ENCODE measurements at places on chromosomes 7 and 10.

DNA sequence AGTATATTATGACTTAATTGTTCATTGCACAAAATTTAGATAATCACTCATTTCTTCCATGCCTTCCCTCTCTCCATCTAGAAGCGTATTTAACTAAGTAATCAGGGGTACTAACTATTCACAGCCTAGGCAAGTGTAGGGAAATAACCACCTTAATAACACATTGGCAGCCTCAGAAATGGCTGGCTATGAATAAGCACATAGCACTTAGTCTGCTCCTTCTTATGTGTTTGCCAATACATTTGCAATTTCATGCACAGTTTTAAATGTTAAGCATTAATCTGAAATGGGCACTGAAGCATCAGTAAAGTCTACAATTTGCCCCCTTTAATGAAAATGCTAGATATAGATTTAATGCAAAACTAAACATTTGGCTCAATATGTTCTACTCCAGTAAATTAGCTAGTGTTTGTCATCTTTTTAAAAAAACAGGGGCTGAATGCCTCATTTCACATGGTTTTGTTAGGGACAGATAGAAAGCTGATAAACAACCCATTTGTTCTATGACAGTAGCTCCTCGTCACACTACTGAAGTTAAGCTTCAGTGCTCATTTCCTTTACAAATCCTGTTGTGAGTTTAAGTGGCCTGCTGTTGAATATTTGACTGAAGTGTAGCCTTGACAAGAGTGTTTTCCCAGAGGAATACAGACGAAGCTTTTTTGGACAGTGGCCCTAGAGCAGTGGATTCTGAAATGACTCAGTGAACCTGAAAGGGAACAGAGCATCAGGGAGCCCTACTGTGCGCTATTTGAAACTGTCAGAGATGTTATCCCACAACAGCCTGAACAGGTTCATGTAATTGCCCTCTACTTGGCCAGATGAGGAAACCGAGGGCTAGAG lies 30.5 kb downstream of the HHEX start:
- DNase-seq: no peak

GRCh38 chr10:123560301-123561140 lies 105.6 kb upstream of the GPR26 start:
- DNase-seq: peak; percentile 29

GRCh38 chr7:26779978-26780595 lies 84.3 kb downstream of the SKAP2 start:
- no peak for DNase-seq

DNA sequence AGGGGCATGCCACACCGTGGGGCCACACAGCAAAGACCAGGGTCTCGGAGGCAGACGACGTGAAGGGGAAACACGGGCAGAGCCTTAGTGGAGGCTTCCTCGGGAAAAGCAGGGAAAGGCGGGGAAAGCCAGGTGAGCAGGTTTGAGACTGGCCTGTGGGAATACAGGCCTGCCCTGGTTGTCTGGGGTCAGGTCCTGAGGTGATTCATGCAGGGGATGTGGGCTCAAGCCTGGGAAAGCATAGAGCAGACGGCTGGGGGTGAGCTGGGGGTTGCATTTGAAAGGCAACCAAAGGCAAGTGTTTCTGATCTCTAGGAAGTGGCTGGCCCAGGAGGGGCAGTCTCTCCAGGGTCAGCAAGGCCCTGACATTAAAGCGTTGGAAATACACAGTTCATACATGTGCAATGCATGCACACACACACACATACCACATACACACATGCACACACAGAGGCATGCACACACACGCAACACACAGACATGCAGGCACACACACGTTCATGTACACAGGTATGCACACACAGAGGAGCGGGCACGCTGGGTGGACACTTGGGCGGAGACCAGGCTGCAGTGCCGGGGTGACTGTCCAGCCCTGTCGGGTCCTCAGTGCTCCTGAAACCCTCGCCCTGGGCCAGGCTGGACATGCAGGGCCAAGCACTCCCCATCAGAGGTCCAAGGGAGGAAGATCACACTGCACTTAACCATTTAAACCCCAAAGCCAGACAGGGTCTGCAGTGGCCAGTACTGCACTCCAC lies 51.8 kb downstream of the DPYSL4 start:
- no peak for DNase-seq

GRCh38 chr7:142646386-142647140 lies 102.7 kb upstream of the PRSS1 start:
- no peak for DNase-seq

DNA sequence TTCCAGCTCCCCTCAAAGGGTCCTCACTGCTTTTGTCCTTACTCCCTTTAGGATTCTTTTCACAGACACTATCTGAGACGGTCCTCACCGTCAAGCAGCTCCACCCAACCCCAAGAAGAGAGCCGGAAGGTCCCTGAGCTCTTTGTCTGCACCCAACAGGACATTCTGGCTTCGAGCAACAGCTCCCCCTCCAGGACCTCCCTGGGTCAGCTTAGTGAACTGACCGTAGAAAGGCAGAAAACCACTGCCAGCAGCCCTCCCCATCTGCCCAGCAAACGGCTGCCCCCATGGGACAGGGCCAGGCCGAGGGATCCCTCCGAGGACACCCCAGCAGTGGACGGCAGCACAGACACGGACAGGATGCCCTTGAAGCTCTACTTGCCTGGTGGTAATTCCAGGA lies 19.9 kb downstream of the MINDY4 start:
- DNase-seq: peak; percentile 80

- DNase-seq: no peak
Observed at GRCh38 chr10:125206623-125207022, 46.3 kb upstream of the CTBP2 start.

DNA sequence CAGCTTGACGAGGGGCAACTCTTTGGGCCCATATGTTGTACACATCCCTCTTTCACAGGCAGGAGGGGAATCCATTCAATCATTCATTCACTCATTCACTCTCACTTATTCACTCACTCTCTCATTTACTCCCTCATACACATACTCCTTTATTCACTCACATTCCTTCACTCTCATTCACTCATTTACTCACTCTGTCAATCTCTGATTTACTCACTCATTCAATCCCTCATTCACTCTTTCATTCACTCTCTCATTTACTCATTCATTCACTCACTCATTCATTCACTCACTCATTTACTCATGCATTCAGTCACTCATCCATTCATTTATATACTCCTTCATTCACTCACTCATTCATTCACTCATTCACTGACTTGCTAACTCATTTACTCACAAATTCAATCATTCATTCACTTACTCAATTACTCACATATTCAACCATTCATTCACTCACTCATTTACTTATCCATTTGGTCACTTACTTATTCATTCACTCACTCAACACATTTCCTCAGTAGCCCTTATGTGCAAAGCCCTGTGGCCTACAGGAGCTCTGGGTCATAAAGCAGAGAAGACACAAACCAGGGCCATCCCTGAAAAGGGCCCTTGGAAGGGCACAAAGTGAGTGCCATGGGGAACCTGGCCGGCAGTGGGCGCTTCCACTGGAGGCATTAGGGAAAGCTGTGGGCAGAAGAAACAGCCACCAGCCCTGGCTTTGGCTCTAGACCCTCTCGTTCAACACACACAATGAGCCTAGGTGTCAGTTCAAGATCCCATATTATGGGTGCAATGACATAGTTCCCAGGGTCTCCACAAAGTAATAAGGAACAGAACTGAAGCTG lies 26.0 kb downstream of the HIP1 start:
- peak; percentile 76 for DNase-seq

GRCh38 chr10:92991513-92991912 lies 69.1 kb upstream of the CYP26C1 start:
- no peak for DNase-seq

- no peak for DNase-seq
Observed at GRCh38 chr7:77687747-77688144, 8.5 kb upstream of the RSBN1L start.

DNA sequence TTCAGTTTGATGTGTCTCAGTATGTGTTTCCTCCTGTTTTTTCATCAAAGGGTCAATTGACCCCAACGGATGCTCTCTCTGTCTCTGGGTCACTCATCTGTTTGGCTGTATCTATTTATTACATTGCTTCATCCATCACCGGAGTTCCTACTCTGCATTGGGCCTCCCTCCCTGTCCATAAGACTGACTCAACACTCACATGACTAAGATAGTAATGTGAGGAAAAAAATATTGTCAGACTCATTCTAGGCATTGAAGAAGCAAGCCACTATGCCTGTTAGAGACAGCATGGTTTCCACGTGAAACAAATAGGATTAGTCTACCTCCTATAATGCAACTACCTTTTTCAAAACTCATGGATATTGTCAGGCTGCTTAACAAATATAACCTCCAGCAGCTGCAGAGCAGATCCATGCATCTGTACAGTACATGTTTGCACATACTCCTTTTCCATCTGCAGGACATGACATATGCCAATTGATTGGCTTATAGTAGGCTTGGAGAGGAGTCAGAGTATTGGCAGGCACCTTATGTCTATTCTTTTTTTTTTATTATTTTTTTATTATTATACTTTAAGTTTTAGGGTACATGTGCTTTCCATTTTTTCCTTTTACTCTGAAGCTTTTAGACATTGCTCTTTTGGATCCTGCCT lies 275.2 kb downstream of the LRRTM3 start:
- no peak for DNase-seq

DNA sequence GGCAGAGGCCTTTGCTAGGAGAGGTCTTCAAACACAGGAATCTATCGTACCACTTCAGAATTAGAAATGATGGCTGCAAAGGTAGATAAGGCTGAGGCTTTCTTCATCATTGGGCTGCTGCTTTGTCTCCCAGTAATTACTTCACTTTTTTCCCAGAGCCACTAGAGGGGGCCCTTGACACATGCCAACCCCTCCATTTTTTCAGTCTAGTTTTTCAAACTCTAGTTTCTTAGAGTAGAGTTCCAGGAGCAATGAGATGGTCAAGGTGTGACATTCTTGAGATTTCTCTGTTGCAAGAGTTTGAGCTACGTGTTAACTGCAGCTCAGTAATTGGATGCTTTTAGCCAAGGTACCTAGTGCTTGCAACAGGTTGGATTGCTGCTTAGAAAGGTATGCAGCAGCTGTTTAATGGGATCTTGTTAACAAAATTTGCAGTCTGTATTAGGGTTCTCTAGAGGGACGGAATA lies 33.8 kb upstream of the RBM20 start:
- peak; percentile 94 for DNase-seq

GRCh38 chr7:130421684-130422083 lies 19.1 kb downstream of the CEP41 start:
- no peak for DNase-seq

DNA sequence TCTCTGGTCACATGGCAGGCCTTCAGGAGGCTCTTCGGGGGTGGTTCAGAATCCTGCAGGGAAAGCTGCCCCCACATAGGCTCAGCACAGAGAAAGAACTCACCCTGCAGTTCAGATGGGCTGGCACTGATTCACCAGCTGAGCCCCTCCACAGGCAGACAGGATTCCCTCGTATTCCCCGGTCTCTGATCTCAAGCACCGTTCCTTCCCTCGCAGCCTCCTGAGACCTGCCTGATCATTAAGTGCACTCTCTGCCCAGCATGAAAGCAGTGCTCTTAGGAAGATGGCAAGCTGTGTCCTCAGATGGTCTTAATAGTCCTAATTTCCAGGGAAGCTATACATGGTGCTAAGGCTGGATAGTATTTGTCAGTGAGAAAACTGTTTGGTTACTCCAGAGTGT lies 78.2 kb upstream of the NPS start:
- DNase-seq: no peak

DNA sequence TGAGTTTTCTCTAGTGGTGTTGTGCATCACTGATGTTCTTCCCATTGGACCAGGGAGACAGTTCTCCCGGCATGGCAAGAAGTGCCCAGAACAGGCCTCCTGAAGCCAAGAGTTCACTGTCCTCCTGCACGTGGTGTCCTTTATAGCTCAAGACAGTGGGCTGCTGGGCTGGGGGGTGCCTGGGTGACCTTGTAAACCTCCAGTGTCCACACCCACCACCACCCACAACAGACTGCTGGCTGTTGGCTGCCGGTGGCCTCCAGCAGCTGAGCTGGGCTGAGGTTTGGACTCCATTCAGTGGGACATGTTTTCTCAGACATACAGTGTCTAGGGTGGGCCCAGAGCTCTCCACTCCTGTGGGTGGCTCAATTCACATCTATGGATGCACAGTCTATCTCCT lies 42.2 kb downstream of the HK1 start:
- no peak for DNase-seq

DNA sequence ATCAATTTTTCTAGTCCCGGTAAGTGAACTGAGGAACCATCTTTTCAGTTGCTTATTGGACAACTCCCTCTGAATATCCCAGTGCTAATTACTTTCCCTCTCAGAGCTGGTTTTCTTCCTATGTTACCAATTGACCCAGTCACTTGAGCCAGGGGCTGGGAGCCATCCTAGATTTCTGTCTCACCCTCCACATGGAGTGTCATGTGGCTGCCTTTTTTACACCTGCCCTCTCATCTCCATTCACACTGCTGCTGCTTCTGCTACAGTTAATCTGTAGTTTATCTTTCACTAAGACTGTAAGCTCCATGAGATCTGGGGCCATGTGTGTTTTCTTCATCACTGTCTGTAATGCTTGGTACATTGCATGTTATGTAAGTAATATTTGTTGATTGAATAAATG lies 35.8 kb downstream of the VCL start:
- no peak for DNase-seq

DNA sequence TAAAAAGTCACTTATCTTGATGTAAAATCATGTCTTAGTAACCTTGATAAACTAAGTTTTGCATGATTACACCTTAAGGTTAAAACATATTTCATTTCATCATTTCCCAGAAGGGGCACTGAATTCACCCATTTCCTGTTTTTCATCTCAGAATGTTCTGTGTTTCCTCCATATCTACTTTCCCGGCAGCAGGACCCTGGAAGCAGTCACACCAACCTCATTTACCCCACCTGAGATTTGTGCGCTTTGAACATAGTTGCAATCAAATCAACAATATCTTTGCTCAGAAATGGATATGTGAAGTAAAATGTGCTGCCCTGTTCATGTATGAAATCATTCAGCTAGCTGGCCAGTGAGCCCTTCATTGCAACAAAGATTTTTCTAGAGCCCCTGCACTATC lies 46.8 kb downstream of the IKZF1 start:
- no peak for DNase-seq

GRCh38 chr7:47150497-47151260 lies 431.2 kb downstream of the TNS3 start:
- no peak for DNase-seq

DNA sequence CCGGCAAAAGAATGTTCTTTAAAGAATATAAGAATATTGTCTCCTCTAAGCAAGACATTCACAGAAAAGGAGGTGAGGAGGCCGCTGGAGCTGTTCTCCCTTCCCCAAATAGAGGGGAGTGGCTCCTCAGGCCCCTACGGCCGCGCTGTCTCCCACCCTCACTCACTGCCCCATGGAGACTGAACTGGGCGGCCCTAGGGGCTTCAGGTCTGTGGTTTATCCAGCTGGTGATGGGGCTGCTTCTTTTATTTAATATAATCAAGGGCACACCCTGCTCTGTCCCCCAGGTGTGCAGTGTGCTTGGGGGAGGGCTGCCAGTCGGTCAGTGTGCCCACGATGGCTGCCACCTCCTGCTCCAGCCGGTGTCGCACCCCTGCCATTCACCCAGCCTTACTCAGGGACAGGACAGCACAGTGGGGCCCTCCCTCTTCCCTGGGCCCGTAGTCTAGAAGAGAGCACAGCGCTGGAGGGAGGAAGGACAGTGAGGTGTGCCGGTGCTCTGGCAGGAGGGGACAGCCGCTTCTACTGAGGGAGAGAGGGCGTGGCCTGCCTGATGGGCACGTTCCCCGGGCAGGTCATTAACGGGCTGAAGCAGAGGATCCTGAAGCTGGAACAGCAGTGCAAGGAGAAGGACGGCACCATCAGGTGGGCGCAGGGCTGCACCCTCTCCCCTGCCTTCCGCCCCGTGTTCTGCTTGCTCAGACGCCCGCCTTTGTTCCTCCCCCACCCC lies 23.4 kb downstream of the IQCE start:
- DNase-seq: no peak
